Adipocyte (in vitro differentiated cells): ENCODE measurements at places on chromosomes 3 and 15.

GRCh38 chr3:39349080-39349479 is 19.6 kb downstream of the CCR8 start:
- DNase-seq: no peak

DNA sequence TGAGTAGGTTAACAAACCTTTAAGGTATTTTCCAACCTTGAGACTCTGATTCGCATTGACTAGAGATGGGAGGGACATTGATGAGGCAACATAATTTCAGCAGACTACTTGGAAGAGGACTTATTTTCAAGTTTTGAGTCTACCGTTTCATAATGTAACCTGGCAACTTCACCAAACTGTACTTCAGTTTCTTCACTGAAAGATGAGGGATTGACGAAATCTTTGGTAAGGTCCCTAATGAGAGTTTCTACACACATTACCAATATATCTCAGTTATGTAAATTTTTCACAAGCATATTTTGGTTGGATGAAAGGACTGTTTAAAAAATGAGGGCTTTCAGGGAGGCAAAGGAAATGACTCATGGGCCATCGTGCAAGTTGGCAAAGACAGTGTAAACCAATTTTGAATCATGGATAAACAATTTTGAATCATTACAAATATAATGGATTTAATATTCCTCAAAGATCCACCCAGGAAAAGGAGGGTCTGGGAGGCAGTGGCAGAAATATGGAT is 28.7 kb upstream of the SEMA6D start:
- peak; percentile 32 for DNase-seq

DNA sequence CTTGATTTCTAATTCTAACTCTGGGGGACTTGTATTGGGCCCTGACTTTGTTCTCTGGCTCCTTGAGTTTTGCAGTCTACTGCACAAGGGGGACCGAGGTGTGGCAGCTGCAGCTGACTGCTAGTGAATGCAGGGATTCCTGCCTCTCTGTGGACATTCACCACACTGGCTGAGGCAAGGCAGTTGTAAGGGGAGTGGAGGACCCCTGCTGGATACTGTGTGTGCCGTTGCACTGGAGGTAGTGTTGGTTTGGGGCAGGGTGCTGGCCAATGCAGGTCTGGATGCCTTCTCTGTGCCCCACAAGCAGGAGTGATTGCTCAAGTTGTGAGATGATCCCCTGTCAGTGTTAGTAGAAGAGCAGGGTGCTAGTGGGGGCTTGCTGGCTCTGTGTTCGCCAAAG is 626.1 kb downstream of the SQOR start:
- no peak for DNase-seq

DNA sequence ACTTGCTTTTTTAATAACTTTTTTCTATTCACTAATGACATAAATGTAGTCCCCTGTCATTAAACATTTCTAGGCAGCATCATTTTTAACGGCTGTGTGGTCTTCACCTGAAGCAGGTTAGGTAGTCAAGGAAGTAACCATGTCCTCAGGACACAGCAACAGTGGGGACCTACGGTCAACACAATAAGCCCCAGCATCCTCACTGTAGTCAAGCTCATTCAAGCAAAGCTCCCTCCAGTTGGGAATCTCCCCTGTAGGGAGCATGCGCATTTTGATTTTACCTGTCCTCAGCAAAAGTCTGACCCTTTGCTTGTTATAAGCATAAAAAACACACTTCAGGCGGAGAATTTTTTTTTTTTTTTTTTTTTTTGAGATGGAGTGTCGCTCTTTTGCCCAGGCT is 151.4 kb downstream of the SHQ1 start:
- DNase-seq: no peak

- DNase-seq: no peak
Observed at GRCh38 chr3:177109688-177110330, 87.5 kb downstream of the TBL1XR1 start.

DNA sequence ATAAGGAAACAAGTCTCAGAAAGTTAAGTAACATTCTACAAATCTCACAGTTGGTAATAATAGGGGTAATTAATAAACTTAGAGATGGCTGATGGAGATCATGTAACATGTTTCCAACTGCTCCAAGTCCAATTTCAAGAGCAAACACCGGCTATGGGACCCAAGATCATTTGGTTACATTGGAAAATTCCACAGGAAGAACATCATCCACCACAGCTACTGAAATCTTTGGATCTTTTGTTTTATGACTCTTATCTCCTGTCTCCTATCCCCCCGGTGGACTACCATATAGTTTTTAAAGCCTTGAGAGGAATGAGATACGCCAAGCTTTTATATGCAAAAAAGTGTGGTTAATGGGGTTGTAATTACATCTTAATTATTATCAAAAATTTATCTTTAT is 216.1 kb downstream of the WNT5A start:
- no peak for DNase-seq

GRCh38 chr3:126478581-126479310 is 3.1 kb upstream of the ZXDC start:
- no peak for DNase-seq

DNA sequence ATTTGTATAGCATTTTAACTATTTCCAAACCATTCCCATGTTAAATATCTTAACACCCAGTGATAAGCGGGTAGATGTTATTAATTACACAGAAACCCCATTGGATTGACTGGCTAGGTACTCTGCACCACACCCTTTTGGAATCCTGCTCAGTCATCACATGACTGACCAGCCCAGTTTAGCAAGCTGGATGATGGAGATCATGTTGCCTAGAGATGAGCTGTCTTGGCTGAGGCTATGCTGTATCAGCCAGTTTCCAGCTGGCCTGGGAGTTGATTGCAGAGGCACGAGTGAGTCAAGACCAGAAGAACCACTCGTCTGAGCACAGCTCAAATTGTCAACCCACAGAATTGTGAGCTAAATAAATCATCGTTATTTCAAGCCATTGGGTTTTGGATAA is 124.6 kb downstream of the ZNF621 start:
- DNase-seq: no peak

GRCh38 chr3:4736284-4736861 is 242.9 kb upstream of the BHLHE40 start:
- no peak for DNase-seq

- DNase-seq: peak; percentile 88
Observed at GRCh38 chr3:4466741-4467521, at the start of gene SUMF1. TSS of gene SUMF1 (minus strand) at chr3:4467269. CDS start at chr3:4467245, 24 bp downstream.

GRCh38 chr3:88189361-88189810 is 39.6 kb downstream of the C3orf38 start:
- DNase-seq: no peak

- DNase-seq: no peak
Observed at GRCh38 chr15:101213147-101213546, 38.7 kb downstream of the CHSY1 start.

GRCh38 chr3:31581660-31582059 is 48.9 kb downstream of the STT3B start:
- peak; percentile 8 for DNase-seq

GRCh38 chr15:65311760-65312159 is 7.3 kb downstream of the RNU5B-1 start:
- DNase-seq: no peak

DNA sequence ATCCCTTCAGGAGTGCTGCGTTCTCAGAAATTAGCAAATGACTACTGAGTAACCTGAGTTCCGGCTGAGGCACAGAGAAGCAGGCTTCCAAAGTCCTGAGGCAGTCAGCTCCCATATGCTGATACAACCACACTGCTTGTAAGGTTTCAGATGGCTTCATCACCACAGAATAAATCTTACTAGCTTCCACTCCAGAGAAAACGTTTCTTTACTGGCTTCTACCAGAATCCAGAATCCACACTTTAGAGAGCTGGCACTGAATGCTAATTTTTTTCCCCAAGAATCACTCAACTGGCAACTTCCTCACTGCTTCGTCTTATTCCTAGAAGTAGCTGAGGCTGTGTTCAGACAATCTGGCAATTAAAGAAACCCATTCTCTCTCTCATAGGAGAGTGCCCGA is 21.4 kb downstream of the TAMM41 start:
- DNase-seq: no peak

GRCh38 chr3:160312014-160312624 is 86.9 kb downstream of the C3orf80 start:
- no peak for DNase-seq

DNA sequence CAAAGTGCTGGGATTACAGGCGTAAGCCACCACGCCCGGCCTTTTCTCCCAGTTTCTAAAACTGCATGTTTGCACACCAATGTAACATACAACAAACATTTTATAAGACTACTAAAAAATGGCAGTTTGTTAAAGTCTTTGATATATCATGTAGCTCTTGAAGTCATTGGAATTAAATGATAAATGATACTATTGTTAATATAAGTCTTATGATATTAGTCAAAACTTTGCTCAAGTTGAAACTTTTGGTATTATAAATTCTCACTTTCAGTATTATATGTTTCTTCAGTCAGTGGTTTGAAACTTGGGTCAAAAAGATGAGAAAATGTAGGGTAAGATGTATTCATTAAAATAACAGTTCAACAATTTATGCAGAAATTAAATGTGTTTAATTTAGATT is 117.6 kb upstream of the TBL1XR1 start:
- DNase-seq: no peak

DNA sequence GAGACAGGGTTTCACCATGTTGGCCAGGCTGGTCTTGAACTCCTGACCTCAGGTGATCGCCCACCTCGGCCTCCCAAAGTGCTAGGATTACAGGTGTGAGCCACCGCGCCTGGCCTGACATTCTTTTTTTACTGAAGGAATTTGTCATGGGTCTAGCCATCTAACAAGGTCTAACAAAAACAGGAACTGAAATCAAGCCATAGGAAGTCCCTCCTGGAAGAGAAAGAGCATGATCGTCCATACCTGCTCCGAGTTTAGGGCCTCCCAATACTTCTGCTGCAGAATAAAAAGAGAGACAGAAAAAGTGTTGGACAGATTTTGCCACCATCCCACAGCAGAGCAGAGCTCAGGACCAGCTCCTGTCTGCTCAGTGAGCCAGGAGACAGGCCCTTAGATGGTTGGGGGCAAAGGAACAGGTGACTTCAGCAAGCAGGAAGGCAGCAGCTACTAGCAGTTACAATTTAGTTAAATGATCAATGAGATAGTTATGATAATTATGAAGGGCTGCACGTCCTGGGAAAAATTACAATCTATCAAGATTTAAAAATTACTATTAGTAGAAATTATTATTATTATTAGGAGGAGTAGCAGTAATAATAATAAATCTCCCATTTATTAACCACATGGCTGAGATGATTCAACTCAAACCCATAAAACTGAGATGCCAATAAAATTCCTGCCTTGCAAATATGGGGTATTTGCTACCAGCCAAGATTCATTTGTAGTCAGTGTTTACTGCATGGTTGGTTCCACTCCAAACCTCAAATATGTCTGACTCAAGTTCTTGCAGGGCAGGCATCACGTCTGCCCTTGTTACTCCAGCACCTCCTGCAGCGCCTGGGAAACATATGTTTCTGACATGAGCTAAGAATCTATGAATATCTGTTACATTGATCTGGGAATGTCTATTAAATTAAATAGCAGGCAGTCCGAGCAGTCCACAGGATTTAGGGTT is 40.1 kb downstream of the TMEM44 start:
- DNase-seq: peak; percentile 99

DNA sequence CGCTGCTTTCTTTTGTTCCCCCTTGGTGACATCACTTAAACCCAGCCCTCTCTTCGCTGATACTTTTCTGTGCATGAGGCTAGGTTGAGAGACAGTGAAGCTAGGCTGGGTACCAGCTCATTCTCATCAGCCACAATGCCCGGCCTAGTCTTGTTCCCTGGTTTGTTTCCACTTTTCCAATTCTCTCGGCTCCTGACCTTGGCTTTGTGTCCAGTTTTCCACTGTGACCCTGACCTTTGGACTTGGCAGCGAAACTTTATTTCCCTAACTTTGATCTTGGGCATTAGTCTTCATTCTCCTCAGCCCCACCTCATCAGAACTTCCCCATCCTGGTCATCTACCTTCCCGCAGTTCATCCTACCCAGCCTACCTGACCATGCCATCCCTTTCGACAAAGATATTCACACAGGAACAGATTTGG is 908 bp upstream of the ADPGK start:
- DNase-seq: no peak

GRCh38 chr3:134611516-134611915 is 39.3 kb downstream of the KY start:
- DNase-seq: no peak
